KG1 (cell line): ENCODE measurements at places on chromosomes 7 and 10.

GRCh38 chr10:30383356-30383755 is 34.3 kb upstream of the MTPAP start:
- DNase-seq, result no peak

DNA sequence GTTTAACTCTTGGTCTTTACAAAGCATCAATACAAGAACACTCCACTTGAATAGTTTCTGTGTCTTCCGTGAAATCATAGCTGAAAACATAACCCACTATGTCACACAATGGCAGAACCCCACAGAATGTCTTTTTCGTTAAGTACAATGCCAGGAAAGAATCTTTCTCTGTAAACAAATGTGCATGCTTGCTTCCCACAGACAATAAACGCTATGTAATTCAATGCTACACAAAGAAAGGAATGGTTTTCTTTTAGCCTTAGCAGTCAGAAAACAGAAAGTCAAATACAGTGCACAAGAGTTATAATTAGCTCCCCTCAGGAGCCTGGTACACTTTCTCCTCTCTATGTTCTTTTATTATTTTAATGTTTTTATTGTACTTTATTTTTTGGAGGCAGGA is 186.1 kb downstream of the SRPK2 start:
- no peak for DNase-seq

DNA sequence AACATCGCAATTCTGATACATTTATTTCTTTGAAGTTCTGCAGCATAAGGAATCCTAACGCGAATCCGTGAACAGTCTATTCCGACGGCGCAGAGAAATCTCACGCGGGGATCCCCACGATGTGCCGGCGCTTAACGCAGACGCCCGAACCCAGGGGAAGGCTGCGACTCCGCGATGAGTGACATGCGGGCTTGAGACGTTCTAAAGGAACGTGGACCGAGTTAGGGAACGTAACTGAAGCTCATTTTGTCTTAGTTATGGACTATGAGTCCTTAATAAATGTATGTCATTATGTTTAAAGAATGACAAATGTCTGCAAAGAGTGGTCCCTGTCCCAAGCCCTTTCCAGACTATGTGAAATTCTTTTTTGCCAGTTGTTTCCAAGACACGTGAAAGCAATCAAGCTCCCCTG is 995 bp upstream of the PARD3 start:
- DNase-seq, result no peak

DNA sequence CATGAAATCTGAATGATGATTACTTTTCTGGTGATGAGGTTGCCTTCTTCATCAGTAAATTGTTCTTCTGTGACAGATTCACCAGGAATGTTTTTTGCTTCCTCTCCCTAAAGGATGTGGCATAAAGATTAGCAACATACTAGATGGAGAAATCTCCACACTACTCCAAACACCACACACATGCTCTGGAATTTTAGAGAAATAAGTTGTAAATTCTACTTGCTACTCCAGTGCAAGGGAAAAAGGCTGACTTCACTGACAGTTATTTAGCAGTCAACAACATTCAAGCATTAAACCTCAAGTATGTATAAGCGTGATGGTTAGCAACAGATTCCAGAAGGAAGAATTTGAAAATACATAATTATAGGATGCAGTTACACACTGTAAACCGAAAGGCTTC is 137.9 kb upstream of the CCDC6 start:
- DNase-seq, result no peak

GRCh38 chr7:101174322-101174854 is 5.7 kb downstream of the NAT16 start:
- no peak for DNase-seq
